ENCODE measurements at places on chromosomes 13 and 19.
A peak's percentile ranks its signal among the peaks of the same experiment; 100 is the strongest.

DNA sequence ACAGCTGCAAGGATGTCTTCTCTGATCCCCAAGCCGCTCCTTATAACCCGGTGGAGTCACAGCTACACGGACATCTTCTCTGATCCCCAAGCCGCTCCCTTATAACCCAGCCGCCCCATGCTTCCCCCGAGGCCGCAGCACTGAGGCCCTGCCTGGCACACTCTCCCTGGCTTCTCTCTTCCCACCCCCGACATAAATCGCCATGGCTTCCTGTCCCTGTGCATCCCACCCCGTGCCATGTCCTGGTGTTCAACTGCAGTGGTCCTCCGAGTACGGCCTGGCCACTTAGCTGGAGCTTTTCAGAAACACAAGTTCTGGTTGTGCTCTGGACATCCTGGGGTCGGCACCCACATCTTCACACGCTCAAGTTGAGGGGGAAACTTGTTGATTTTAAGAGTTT is 60.4 kb downstream of the RASA3 start:
- no peak for DNase-seq

DNA sequence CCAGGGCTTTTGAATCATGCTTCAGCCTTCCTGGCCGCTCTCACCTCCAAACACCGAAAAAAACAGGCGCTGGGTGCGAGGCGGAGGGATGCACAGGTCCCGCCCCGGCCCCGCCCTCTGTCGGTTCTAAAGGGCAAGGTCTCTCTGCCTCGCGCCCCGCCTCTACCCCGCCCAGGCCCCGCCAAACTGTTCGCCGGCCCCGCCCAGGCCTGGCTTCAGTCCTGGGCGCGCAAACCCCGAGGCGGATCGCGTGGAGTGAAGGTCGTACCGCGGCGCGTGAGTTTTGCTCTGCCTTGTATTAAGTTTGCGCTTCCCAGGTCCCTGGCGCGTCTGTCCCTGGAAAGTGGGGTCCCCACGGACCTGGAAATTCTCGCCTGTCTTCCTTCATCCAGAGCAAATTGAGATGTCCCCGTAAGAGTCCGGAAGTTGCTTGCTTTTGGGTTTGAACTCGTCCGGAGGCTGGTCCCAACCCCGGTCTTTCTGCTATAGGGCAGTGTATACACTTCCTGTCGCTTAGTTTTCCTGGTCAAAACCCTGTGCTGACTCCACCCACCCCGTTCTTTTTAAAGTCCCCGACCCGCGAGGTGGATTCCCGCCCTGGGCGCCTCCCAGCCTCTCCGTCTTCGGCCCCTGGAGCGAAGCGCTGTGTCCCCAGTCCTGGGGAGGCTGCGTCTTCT is 8.4 kb downstream of the ZNF808 start:
- peak; percentile 84 for DNase-seq

DNA sequence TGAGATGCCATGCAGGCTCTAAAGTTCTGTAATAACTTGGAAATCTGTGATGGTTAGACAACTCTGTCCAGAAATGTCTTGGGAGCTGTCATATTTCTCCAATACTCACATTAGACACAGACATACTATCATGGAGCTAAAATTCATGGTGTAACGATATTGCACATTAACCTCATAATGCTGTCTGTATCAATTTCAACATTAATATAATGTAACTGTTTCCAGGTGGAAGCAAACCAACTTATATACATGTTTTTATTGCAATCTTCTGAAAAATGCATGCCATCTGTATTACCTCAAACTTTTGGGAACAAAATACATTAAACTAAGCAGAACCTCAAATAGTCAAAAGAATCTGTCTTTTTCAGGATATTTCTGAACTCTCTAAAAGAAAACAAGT is 14.7 kb upstream of the SPART start:
- no peak for DNase-seq

DNA sequence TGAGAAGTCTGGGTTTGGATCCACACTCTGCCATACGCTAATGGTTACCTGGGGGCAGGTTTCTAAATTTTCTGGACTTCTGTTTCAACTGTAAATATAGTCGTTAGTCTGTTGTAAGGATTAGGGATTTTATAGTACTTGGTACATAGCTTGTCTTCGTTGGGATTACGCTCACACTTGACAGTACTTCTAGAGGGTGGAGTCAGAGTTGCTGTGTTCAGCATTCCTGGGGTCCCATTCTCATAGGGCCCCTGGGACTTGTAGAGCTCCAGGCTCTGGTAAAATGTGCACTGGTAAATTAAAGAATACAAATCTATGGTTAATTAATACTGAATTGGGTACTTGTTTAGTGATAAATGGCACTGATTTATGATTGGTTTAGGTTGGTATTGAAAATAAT is 45.2 kb downstream of the TPP2 start:
- DNase-seq: no peak

DNA sequence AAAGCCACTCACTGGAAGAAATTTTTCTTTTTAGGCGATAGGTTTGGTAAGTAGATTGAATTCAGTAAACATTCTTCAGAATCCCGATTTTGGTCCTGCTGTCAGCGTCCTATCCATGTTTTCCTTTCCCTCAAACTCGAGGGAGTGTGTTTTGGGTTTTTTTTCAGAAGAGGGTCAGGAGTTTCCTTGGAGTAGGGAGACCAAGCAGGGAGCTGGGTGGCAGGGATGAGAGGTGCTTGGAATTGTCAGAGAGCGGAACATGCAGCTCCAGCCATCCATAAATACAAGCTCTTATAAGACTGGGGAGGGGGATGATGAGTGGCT is 1.6 kb upstream of the PCDH8 start:
- no peak for DNase-seq

- no peak for DNase-seq
Measured at GRCh38 chr13:90403330-90404082, 944.0 kb upstream of the MIR17HG start.

DNA sequence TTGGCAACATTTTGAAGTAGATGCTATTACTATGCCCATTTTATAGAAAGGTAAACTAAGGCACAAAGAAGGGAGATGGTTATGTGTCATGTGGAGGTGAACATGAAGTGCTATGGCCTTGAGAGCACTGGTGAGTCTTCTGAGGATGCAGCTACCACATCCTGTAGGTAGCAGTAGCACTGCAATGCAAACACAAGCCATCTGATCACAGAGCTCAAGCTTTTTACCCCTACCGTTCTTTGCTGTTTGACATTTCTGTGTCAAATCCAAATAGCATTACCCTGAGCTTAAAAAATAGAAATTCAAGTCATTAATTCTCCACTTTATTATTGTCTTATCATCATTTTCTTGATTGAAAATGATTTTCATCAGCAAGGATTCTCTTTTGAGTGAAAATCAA is 382.9 kb downstream of the KCTD12 start:
- DNase-seq: no peak

- no peak for DNase-seq
Measured at GRCh38 chr19:30153326-30154210, 211.5 kb downstream of the URI1 start.

DNA sequence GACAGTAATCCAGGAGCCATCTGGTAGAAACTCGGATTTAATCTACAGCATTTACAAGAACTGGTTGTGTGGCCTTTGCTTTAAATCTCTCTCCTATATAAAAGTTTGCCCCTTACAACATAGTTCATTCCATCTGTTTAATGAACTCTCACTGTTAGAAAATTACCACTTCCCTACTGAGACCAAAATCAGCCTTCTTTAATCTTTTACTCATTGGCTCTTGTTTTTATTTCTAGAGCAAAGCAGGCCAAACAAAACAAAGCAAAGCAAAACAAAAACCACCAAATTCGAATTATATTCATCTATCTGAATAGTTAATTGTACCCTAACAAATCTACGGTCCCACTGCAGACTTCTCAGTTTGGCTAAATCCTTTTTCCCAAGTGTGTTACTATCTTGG is 127.0 kb downstream of the UGGT2 start:
- DNase-seq: no peak
